ENCODE measurements at places on chromosomes 1 and 21. TPM values are rescaled to one million over a fixed set of nuclear protein-coding genes. Genes with fewer than 3 reads are reported as not detected.
A peak's percentile ranks its signal among the peaks of the same experiment; 100 is the strongest.

ANKRD45 gene
- 0.91 TPM for total RNA-seq

GRCh38 chr1:202233804-202234203 is 40.2 kb downstream of the LGR6 start:
- no peak for DNase-seq

DNA sequence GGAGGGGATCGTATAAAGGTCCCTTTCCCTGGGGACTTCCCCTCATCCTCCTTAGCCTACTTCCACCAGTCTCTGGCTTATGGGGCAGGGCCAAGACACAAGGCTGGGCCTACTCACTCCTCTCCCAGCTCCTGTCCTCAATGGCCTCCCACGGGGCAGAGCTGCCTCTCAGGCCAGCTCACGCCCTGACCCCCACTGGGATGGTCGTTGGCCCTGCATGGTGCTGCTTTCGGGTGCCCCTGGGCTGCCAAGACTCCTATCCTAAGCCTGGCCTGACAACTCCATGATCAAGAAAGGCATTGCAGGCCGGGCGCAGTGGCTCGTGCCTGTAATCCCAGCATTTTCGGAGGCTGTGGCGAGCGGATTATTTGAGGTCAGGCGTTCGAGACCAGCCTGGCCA is 6.2 kb downstream of the CPLANE2 start:
- no peak for DNase-seq

GRCh38 chr21:42079008-42079938 is 8.2 kb downstream of the UMODL1 start:
- no peak for DNase-seq

DNA sequence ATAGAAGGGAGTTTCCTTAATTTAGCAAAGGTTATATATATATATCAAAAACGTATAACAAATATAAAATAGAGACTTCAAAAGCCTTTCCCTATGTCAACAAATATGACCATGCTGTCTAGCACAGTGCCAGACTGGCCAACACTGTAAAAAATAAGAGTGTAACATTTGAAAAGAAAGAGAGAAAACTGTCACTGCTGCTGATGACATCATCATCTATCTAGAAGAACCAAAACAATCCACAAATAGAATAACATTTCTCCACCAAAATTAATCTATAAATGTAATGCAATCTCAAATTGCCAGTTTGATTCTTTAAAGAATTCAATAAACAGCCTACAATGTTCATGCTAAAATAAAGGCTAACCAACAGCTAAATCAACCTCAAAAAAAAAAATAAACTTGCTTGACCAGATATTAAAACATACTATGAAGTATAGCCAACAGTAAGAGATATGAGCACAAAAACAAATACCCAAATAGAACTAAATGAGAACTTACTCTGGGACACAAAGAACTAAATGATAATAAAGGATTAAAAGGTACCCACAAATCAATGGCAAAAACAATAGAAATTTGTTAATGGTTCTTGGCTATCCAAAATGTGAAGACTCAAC is 50.2 kb downstream of the ENAH start:
- DNase-seq: peak; percentile 27

DNA sequence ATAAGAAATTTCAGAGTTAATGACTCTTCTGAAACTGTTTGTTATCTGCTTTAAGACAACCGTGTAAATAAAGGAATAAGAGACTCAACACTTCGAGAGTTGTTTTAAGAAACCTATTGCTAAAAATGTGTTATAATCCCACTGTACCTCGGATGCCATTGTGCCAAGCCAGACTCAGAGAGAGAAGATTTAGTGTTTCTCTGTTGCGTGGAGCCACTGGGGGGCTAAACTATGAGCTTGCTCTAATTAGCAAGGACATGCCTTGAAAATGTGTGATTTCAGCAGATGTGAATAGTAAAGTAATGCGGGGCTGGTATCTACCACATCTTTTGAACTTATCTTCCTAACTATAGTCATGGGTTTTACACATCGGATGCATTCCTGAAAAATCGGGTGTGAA is 56.2 kb upstream of the TARBP1 start:
- no peak for DNase-seq

- no peak for DNase-seq
These were observed at the start of gene ANKRD65 for GRCh38 chr1:1421147-1421906. TSS of gene ANKRD65 (minus strand) at chr1:1421276. CDS start at chr1:1421005, 271 bp downstream.

DNA sequence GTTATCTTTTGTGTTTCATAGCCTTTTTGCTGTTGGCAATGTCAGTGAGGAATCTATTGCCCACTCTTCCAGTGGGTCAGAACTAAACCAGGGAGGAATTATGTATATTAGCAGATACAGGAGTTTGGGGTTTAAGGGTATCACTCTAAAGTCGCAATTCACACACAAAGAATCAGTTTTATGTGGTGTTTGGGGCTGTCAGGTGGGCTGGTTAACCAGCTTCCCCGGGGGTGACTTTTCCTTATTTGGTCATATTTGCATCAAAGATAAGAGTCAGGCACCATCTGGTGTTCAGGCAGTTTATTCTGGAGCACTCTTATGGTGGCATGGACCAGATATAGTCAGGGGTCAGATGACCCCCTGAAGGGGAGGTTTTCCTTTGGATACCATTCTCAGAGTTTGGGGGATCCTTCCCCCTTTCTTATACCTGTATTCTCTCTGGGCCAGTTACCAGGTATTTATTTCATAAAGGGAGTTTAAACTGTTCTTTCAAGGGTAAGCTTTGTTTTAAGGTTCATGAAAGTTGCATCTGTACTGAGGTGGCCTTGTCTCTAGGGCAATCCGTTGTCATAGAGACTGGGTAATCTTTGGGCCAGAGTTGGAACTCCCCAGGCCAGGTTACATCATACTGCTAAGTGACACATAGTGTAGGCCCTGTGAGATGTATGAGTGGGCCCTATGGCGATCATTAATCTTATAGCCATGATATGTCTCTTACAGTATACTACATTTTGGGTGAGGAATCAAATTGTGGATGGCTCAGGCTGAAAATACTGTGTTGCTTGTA is 148.2 kb downstream of the RWDD3 start:
- no peak for DNase-seq

GRCh38 chr1:156712626-156713025 is 7.2 kb upstream of the CRABP2 start:
- DNase-seq: peak; percentile 50

DMBX1 gene
- not detected for total RNA-seq

DNA sequence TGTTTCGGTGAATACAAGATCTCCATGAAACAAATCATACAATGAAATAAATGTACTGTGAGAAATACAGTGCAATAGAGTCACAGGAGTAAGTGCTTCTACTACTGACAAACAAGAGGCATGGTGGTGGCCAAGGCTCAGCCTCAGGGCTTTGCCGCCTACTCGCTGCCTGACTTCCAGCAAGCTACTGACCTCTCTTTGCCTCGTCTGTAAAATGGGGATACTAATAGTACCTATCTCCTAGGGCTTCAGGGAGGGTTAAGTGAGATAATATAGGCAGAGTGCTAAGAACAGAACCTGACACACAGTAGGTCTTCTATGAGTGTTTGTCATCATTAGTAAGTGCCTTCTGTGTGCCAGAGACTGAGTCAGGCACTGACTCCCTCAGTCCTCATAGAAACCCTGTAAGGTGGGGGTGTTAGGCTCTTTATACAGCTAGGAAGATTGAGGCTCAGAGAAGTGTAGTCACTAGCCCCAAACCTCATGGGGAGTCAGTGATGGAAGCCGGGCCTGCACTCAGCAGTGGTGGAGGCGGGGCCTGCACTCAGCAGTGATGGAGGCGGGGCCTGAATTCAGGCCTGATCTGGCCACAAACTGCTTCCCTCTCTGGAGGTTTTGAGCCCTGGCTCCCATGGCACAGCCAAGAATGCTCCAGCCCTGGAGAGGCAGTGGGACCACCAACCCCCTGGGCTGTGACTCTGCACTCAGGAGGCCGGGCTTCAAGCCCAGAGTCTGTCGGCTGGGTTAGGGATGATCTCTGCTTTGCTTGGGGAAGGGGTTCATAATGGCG is 6.8 kb downstream of the BSND start:
- no peak for DNase-seq

DNA sequence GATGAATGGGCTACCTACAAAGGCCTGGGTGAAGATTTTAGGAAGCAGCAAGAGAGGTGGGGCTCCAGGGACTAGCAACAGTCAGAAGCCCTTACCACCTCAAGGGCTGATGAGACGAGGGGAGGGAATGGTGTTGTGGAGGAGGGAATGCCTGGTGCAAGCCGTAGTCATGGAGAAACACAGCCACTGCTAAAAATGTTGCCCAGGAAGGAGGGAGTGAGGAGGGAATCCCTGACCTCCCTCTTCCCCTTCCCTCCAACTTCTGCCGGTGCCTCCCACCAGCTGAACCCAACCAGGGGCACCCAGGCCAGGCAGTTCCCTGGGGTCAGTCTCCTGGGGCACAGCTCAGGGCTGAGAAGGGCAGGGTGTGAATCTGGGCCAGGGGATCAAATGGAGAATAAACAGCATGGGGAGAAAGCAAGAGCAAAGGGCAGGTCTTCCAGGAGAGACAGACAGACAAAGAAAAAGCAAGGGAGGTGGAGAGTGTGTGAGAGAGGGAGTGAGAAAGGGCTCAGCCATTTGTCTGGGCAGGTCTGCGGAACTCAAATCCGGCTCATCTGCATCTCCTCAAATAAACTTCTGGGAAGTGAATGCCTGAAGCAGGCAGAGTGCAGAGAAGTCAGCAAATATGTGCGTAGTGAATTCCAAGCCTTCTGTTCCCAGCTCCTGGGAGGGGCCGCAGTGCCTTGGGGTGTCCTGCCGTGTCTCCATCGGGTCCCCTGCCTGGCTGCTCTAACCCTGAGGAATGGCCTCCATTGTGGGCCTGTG is 27.1 kb upstream of the POU3F1 start:
- DNase-seq: no peak

DNA sequence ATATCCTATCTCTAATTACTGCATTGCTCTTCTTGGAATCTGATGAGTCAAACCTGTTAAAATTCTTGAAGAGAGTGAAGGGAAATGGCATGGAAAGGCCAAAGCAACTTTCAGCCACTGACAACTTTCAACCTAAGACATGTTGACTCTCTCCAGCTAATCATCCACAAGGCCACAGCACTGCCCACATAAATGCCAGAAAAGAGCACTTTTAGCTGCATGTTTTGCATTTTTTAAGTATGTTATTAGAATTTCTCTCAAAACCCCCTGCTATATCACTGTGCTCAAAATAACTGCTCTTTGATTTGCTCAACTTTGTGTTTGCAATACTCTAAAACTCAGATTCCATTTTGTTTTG is 352.5 kb downstream of the ADGRL2 start:
- peak; percentile 10 for DNase-seq

DNA sequence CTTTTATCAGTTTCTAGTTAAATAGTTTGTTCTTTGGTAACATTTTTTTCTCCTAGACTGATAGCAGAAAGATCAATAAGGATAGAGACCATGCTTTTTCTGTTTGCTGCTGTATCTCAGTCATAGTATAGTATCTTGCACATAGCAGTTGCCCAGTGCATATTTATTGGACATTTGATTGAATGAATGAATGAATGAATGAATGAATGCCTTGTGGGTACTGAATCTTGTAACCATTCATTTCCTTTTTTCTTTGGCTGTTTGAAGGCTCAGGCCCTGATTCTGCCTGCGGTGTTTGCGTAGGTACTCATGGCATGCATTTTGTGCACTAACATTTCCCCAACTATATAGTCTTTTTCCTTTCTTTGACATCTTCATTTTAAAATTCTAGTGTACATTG is 83.9 kb downstream of the ST3GAL3 start:
- DNase-seq: no peak

HIVEP3 gene
- total RNA-seq: 0.03 TPM

DNA sequence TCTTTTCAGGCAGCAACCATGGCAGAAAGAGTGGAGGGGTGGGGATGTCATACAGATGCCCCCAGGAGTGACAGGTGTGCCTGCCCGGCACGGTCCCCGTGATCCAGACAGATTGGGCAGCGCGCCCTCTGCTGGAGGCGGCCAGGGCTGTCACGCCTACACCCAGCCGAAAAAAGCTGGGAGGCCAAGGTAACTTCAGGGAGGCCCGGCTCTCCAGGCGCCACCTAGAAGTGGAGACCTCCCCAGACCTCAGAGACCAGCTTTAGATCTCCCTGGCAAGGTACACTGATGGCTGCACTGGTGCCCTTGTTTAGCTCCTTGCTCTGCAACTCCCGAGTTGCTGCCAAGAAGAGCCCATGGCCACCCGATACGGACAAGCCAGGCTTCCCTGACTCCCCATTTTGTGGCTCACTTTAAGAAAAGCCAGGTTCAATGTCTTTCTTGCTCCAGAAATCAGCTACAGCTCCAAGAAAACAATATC is 6.6 kb downstream of the GOLT1A start:
- DNase-seq: peak; percentile 20

DNA sequence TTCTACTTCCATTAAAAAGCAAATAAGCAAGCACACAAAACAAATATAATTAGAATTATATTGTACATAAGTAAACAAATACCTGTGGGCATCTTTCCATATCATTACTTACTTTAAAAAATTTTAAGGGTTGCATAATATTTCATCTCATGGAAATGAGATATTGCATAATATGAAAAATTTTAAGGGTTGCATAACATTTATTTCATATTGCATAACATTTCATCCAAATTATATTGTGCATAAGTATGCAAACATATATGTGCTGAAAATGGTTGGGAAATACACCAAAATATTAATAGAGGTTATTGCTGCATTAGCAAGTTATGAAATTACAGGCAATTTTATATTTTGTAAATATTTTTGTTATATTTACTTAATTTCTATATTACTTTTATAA is 213.7 kb downstream of the KCNH1 start:
- no peak for DNase-seq

DNA sequence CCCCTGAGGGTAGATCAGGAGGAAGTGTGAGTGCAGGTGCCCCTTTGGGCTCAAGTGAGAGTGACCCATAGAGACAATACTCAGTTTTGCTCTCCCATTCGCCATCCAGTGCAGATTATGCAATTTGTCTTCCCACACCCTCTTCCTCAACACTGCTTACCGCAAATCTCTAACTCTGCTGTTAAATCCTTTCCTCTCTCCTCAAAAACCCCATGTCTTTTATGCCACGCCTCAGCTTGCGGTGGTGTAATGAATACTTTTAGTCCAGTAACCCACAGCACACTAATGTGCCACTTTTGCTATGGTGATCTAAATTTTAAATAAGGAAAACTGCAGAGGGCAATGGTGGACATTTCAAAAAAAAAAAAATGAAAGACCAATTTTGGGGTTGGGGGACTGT is 57.7 kb downstream of the PRRX1 start:
- DNase-seq: no peak

GRCh38 chr1:86938450-86938849 is 24.0 kb downstream of the HS2ST1 start:
- no peak for DNase-seq

MTR gene
- 10.0 TPM for total RNA-seq

DNA sequence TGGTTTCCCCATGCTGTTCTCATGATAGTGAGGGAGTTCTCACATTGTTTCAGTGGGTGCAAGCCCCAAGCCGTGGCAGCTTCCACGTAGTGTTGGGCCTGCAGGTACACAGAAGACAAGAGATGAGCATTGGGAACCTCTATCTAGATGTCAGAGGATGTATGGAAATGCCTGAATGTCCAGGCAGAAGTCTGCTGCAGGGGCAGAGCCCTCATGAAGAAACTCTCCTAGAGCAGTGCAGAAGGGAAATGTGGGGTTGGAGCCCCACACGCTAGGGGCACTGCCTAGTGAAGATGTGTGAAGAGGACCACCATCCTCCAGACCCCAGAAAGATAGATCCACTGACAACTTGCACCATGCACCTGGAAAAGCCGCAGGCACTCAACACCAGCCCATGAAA is 17.0 kb downstream of the GPR161 start:
- DNase-seq: no peak

VANGL2 gene
- not detected for total RNA-seq

GRCh38 chr1:42822800-42823392 is 5.7 kb upstream of the SVBP start:
- peak; percentile 53 for DNase-seq

GRCh38 chr1:55848906-55849305 is 633.7 kb upstream of the USP24 start:
- DNase-seq: no peak

GRCh38 chr1:224880593-224881307 is 48.7 kb upstream of the DNAH14 start:
- no peak for DNase-seq

CAPN8 gene
- 0.14 TPM for total RNA-seq
